ENCODE measurements at places on chromosomes 16 and 17. TPM values are rescaled to one million over a fixed set of nuclear protein-coding genes. Genes with fewer than 3 reads are reported as not detected.

CCL2 gene
- total RNA-seq = 208 TPM

NGFR gene
- total RNA-seq = 0.33 TPM

CTF1 gene
- total RNA-seq = 4.0 TPM

ABCC3 gene
- total RNA-seq = 29.7 TPM

ATP2C2 gene
- not detected for total RNA-seq

CLDN7 gene
- total RNA-seq = 0.65 TPM

BRIP1 gene
- total RNA-seq = 1.7 TPM

PRSS53 gene
- 6.0 TPM for total RNA-seq

WFDC1 gene
- total RNA-seq = 25.1 TPM

NLRP1 gene
- total RNA-seq = 39.4 TPM

NTN1 gene
- 0.26 TPM for total RNA-seq

HOXB13 gene
- total RNA-seq = not detected

CCT6B gene
- total RNA-seq = 0.52 TPM

ATP2A1 gene
- total RNA-seq = 0.20 TPM

QPRT gene
- 13.9 TPM for total RNA-seq

GGT6 gene
- not detected for total RNA-seq

CNGB1 gene
- total RNA-seq = not detected

NQO1 gene
- 315 TPM for total RNA-seq

NOMO2 gene
- 356 TPM for total RNA-seq

CDH5 gene
- 3.6 TPM for total RNA-seq

CES1 gene
- total RNA-seq = 5.8 TPM

MYH8 gene
- not detected for total RNA-seq

LITAFD gene
- total RNA-seq = not detected

SLC6A4 gene
- total RNA-seq = 4.0 TPM

MYH3 gene
- 1.3 TPM for total RNA-seq
